ENCODE measurements at places on chromosomes 2 and 18.

GRCh38 chr2:191166111-191166755, 15.4 kb upstream of the STAT4 start:
- no peak for DNase-seq

- no peak for DNase-seq
Observed at GRCh38 chr18:77092104-77093066, 40.2 kb downstream of the MBP start.

GRCh38 chr2:208607694-208608093, 201.1 kb downstream of the PTH2R start:
- DNase-seq = no peak

GRCh38 chr18:79523736-79524180, 128.0 kb downstream of the NFATC1 start:
- peak; percentile 89 for DNase-seq

- DNase-seq = no peak
Observed at GRCh38 chr2:217954469-217954868, 48.3 kb downstream of the TNS1 start.

DNA sequence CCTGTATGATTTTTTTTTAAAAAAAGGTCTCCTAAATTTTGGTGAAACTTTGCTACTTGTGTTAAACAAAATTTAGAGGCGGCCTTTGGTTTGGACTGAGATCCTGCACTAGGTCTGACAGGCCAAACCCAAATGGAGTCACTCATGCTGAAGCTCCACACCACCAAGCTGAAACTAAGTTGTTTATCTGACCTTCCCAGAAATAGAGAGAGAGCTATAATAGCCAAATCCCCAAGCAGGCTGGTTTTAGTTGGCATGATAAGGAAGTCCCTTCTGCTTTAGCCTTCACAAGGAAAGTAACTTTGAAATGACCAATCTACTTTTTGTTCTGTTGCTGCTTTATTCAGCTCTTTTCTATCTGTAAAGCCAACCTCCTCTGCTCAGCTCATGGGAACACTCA, 17.1 kb upstream of the THUMPD2 start:
- no peak for DNase-seq

DNA sequence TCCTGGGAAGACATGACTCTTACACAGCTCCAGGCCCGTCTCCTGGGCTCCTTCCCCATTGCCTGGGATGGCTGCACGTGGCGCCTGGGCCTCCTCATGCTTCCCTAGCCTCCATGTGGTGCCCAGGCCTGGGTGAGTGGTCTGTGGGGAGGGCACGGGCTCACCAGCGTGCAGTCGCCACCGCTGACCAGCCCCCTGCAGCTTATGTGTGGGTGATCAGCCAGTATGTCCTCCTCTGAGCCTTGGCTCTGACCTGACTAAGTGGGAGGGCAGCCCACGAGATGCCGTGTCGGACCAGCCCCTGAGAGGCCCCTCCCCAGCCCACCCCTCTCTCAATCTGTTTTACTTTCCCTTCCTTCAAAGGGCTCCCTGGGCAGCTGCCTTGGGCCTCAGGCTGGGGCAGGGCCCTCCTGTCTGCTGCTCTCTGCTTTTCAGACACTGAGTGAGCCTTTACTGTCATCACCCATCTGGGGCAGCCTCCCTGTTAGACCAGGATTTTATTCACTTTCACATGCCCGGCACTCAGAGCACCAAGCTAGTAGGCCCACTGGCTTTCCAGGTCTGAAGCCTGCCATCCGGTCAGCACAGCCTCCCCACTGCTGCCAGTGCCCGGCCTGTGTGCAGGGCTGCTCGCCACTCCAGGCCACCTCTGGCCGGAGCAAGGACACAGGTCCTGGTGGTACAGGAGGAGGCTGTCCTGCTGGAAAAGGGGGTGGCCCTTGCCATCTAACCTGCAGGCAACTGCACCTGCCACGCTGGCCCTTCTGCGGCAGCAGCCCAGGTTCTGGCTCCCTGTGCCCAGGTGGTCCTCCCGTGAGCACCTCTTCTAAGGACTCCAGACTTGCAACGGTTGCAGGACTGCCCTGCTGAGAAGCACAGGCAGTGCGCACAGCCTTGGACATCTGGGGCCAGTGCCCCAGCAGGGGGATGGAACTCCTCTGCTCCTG, 84.9 kb upstream of the HPCAL1 start:
- no peak for DNase-seq

- no peak for DNase-seq
Observed at GRCh38 chr2:133760376-133760775, 192.1 kb upstream of the NCKAP5 start.

DNA sequence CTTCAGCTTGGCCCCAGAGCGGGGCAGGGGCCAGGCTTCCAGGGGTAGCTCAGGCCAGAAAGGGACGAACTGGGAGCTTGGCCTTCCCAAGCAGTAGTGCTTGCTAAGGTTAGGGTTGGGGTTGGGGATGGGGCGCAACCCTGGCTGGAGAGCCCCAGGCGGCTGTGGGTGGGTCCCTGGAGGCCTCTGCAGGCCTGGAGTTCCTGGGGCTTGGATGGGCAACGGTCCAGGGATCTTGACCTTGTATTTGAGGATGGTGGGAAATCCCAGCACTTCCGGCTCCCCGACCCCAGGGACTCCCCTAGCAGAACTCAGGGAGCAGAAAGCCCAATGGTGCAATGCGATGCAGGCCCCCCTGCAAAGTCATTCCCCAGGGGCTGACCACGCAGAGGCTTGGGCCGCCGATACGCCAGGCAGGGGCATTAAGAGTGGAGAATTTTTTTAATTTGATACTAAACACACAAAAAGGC, 12.6 kb upstream of the MLPH start:
- DNase-seq = no peak

DNA sequence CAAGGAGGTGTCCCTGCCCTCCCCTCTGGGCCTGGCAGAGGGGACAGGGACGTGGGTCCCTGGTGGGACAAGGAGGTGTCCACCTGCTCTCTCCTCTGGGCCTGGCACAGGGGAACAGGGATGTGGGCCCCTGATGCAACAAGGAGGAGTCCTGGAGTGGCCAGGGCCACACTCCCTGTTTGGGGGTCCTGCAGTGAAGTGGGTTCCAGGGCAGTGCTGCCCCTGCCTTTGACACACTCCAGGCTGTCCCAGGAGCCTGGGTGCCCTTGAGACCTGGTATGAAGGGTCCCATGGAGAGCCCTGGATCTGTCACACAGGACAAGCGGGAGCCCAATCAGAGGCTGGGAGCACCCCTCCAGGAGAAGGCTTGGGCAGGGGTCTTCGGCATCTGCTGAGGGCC, 75.8 kb upstream of the GPC1 start:
- no peak for DNase-seq

- DNase-seq = no peak
Observed at GRCh38 chr2:33358878-33359277, 117.6 kb upstream of the RASGRP3 start.

- peak; percentile 82 for DNase-seq
Observed at GRCh38 chr2:73112913-73113854, at the start of gene RAB11FIP5. RAB11FIP5 (minus strand) TSS chr2:73112948; CDS start chr2:73112777, 171 bp downstream.

GRCh38 chr2:8525236-8525581, 156.6 kb upstream of the ID2 start:
- DNase-seq = no peak

DNA sequence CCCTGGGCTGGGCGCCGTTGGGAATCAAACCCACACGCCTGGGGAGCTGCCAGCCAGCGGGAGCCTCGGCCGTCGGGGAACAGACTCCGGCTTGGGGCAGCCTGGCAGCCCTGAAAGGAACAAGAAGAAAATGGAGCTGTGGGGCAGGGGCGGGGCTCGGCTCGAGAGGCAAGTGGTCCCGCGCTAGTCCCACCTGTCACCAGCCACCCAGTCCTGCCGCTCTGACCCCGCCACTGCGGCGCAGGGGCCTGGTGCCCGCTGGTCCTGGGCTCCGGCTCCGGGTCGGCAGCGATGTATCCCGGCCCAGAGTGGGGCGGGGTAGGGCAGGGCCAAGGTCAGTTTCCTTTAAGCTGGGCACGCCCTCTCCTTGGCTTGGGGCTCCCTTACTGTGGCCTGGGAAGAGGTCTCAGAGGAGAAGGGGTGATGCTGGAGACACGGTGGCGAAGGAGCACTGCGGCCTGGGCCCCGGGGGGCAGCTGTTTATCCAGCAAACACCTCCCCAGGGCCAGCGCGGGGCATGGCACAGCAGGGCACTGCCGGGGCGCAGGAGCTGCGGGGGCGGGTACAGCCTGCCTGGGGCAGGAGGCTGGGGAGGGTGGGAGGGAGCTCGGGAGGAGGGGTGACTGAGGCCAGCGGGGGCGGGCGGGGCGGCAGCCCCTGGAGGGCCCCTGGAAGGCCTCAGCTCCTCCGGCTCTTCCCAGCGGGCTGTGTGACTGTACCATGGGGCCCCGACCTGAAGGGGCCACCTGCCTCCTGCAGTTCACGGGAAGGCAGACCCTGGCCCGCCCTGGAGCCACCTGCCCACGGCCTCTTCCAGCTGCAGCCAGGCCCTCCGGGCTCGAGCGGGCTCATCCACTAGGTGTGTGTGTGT, 15.6 kb downstream of the ODC1 start:
- no peak for DNase-seq

DNA sequence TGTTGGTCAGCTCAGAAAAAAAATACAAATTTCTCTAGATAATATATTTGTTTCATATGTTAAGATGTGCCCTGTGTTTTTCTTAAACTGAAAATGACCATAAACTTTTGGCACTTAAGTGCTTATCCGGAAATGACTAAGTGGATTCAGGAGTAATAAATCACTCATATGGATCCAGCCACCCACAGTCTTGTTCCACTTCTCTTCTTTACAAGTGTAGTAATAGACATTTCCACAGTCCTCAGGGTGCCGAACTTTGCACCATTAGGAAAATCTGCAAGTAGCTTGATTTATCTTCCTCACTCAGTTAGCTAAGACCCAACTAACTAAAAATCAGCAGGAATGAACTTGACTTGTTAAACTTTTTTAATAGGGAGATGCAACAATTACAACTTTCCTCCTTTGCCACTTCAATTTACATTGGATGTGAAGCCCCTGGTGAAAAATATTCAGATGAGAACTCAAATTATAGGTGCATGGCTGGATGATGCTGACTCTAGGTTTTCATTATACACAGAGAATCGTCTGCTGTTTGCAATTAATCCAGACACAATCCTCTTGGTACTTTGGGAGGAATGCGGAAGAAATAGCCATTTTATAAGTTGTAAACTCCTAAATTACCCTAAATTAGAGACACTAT, 322.5 kb downstream of the ARHGAP15 start:
- DNase-seq = no peak

DNA sequence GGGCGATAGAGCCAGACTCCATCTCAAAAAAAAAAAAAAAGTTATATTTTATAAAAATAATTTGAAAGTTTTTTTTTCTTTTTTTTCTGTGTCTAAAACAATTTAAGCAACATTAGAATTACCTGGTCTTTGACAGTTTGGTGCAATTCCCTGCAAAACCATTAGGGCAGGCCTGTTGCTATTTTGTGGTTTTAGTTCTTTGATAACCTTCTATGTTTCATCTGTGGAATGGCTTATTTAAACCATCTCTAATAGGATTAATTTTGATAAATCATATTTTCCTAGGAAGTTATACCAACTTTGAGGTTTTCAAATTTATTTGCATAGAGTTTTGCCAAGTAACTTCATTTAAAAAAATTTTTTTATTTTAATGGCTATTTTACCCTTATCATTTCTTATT, 141.2 kb upstream of the TWIST2 start:
- no peak for DNase-seq

- DNase-seq = no peak
Observed at GRCh38 chr2:218434456-218434855, 15.5 kb downstream of the VIL1 start.

GRCh38 chr2:101815739-101816391, 118.4 kb downstream of the MAP4K4 start:
- no peak for DNase-seq

GRCh38 chr18:39942702-39943101, 2012.3 kb upstream of the PIK3C3 start:
- DNase-seq = no peak

- no peak for DNase-seq
Observed at GRCh38 chr2:67684991-67685390, 287.9 kb downstream of the ETAA1 start.

DNA sequence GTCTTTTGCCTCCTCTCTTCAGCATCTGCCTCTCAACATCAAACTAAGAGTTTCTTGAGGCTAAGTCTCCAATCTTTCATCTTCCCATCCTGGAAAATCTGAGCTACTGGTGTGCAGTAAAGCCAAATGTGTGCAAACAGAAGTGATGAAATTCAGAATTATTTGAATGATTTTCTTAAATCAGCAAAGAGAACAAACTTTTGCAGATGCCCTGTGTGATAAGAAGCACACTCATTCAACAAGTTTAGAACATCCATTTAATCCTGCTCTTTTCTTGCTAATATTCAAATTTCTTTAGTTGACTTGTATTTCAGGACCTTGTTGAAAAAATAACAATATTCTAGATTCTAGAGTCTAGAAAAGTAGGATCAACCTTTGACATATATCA, 1374.9 kb upstream of the CELF4 start:
- DNase-seq = no peak

Measured in stimulated activated CD4-positive, alpha-beta T cell treated with anti-CD3 and anti-CD28 coated beads, Interleukin-4, amount 100 ng/mL, for 4 hours (primary cell).